NAMALWA (cell line): ENCODE measurements at places on chromosomes 11 and 22.

- peak; percentile 92 for DNase-seq
Measured at GRCh38 chr11:119196833-119197483, 9.2 kb upstream of the CBL start.

GRCh38 chr11:20249378-20249777, 89.1 kb upstream of the DBX1 start:
- no peak for DNase-seq

- DNase-seq, result no peak
Measured at GRCh38 chr11:79906164-79906563, 465.3 kb upstream of the TENM4 start.

DNA sequence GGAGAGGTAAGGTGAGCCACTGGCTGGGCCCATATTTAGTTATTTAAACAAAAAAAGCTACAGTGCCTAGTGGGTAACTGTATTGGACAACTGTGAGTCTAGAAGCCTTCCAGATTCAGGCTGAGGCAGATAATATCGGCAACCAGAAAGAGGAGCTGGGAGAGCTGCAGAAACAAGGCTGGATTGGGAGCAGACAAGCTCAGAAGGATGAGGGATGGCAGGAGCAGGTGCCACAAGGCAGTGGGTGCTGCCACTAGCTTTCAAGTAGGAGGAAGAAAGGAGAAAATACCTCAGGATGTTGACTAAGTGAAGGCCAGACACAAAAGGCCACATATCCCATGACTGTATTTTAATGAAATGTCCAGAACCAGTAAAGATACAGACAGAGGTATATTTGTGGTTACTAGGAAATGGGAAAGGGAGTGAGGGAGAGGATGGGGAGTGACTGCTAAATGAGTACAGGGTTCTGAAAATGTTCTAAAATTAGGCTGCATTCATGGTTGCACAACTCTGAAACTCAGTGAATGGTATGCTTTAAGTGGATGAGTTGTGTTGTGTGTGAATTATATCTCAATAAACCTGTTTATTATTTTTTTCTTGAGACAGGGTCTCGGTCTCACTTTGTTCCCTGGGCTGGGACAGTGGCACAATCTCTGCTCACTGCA, 11.8 kb upstream of the RAPSN start:
- DNase-seq, result no peak

DNA sequence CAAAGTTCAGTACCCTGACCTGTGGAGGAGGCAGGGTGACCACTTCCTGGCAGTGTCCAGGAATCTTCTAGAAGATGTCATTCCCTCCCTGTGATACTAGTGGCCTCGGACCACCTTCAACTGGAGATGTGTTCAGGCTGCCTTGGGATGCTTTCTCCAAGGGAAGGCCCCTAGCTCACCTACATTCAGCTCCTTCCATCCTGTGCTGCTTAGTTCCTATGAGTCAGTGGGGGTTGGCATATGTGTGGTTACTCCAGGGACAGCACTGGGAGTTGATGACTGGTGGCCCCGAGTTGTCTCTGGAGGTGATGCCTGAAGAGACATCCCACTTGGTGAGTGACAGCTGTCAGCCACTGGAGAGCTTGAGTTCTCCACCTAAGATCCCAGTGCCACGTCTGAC, 81.8 kb upstream of the OR9Q1 start:
- DNase-seq, result no peak

- DNase-seq, result no peak
Measured at GRCh38 chr11:8060146-8060719, 20.8 kb upstream of the TUB start.

- no peak for DNase-seq
Measured at GRCh38 chr22:38196791-38197419, 4.9 kb upstream of the MAFF start.

DNA sequence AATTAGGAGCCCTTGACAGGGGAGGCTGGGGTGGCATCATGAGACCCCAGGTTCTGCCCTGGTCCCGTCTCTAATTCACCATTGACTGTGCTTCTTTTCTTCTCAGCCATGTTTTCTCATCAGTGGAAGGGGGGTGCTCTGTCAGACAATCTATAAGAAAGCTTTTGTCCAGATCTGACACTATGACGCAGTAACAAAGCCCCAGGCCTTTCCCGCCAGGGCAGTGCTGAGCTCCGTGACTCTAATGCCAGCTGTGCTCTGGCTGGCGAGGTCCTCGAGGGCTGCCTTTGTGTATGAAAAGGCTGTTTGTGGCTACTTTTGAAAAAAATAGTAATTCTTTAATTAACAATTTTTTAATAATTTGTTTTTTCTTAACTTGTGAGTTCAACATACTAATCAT, 3.2 kb downstream of the CD6 start:
- DNase-seq, result no peak

GRCh38 chr11:109914809-109915653, 178.2 kb upstream of the ZC3H12C start:
- DNase-seq, result no peak

- DNase-seq, result no peak
Measured at GRCh38 chr11:221998-222789, 13.9 kb downstream of the SIRT3 start.

DNA sequence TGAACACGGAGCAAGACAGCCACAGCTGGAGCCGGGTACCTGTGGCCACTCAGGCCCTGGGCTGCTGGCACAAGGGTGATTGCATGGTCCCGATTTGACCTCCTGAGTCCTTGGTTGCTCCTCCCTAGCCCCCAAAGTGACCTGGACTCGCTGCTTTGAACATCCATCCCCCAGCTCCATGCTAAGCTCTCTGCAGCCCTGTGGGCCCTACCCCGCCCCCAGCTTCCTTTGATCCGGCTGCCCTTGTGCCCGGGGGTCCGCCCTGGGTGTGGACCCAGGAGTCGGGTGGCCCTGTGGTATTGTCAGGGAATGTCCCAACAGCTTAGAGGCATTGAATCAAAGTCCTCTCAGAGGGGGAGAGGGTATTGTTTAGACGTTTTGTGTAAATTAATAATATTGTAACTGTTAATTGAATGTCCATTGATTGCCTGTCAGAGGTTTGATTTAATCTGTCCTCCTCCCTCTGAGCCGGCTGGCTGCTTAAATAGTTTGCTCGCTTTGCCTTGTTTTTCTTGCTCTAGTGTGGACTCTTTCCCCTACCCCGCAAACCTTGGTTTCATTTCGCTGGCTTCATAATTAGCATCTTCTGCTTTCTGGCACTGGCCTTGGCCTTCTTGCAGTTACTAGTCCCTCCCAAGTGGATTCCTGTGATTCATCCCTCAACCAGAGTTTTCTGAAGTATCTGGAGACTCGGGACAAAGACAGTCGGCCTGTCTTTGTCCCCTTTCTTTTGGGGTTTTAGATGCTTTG, 20.7 kb downstream of the GRIK4 start:
- no peak for DNase-seq

GRCh38 chr22:18110954-18111758, 547 bp downstream of the TUBA8 start:
- DNase-seq, result no peak

GRCh38 chr11:17014321-17014832, at the start of gene PLEKHA7:
Gene PLEKHA7 (minus strand): TSS chr11:17014414. CDS start chr11:17014401, 13 bp downstream.
- no peak for DNase-seq

GRCh38 chr11:93113824-93114223, 84.0 kb downstream of the SLC36A4 start:
- DNase-seq, result no peak

DNA sequence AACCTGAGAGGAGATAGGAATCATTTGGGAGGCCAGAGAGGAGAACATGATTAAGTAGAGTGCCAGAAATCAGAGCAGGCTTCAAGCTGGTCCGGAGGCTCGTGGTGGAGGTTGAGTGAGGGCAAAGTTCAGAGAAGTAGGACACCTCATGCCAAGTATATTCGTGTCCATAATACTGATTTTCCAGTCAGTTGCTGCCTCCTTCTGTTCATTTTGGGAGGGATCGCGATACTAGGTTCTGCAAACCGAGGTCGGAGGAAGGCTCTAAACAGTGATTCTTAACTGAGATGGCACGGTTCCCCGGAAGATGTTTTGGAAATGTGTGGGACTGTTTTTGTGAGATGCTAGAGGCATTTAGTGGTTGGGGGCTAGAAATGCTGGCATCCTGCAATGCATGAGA, 13.6 kb upstream of the CD3E start:
- peak; percentile 28 for DNase-seq

DNA sequence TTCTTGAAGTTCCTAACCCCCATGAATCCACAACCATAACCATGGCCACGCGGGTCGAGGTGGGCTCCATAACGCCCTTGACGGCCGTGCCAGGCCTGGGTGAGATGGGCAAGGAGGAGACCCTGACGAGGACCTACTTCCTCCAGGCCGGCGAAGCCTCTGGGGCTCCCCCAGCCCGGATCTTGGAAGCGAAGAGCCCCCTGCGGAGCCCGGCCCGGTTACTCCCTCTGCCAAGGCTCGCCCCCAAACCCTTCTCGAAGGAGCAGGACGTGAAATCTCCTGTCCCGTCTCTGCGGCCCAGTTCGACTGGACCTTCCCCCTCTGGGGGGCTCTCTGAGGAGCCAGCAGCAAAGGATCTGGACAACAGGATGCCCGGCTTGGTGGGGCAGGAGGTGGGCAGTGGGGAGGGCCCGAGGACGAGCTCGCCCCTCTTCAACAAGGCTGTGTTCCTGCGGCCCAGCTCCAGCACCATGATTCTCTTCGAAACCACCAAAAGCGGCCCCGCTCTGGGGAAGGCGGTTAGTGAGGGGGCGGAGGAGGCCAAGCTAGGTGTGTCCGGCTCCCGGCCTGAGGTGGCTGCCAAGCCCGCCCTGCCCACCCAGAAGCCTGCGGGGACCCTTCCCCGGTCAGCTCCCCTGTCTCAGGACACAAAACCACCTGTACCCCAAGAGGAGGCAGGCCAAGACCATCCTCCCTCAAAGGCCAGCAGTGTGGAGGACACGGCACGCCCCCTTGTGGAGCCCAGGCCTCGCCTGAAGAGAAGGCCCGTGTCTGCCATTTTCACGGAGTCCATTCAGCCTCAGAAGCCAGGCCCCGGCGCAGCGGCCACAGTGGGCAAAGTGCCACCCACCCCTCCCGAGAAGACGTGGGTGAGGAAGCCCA, 75.7 kb downstream of the KIAA1671 start:
- DNase-seq, result no peak

DNA sequence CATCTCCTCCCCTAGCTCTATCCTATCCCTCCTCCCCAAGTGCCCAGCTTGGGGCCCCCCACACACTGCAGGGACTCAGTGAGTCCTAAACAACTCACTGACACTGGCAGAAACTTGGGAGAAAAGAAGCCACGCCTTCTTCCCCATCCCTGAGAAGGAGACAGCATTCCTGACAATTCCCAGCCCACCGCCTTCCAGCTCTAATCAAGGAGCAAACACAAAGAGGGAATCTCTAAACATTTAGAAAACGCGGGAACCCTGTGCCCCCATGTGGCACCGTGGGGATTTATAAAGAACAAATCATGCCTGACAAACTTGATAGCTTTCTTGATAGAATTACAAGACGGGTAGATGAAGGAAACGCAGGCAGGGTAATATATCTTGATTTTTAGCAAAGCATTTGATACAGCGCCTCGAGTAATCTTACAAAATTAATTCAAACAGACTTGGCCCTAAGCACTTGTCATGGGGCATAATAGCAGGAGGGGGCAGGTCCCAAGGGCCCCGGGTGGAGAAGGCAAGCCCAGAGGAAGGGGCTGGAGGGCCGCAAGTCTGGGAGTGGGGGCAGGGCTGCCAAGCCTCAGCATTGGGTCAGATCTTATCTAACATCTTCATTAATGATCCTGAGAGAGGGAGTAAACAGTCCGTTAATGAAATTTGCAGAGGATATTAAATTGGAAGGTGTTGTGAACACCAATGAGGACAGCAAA, 4.5 kb downstream of the CHST1 start:
- DNase-seq, result no peak

DNA sequence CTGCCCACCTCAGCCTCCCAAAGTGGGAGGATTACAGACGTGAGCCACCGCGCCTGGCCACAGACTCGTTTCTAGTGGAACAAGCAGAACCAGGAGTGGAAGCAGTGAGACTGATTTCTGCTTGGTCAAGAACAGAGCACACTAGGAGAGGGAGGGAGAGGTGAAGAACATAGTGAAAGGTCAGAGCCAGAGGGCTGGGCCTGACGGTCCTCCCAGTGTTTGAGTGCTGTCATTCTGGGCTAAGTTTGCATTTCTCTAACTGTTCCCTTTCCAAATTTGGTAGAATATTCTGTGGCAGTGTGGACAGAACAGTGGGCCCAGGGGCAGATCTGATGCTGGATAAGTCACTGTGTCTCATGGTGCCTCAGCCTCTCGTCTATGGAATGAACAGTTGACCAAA, 55.2 kb downstream of the OSBP2 start:
- no peak for DNase-seq

- DNase-seq, result no peak
Measured at GRCh38 chr11:31936312-31936711, 125.2 kb upstream of the PAX6 start.

- no peak for DNase-seq
Measured at GRCh38 chr22:46934746-46935491, 172.5 kb downstream of the TBC1D22A start.

- no peak for DNase-seq
Measured at GRCh38 chr11:10584071-10584501, 15.6 kb upstream of the LYVE1 start.

DNA sequence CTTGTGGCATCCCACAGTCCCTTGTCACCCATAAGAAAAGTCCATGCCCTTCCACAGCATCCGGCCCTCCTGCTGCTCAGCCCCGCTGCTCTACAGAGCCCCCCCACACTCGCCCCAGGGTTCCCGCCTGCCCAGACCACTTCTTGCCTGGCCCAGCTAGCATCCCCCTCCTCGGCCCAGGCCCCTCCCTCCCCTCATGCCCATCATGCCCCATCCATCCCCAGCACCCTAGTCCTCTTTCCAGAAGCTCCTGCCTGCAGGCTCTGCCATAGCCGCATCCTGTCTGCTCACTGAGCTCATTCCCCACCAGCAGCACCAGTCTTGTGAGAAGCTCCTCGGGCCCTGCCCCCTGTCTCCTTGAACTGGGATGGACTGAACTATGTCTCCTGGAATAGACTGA, 54.4 kb downstream of the LINC01488 start:
- DNase-seq, result no peak

GRCh38 chr22:50396751-50397370, 53.7 kb downstream of the PPP6R2 start:
- no peak for DNase-seq

GRCh38 chr11:46498968-46499367, 94.9 kb downstream of the AMBRA1 start:
- no peak for DNase-seq

DNA sequence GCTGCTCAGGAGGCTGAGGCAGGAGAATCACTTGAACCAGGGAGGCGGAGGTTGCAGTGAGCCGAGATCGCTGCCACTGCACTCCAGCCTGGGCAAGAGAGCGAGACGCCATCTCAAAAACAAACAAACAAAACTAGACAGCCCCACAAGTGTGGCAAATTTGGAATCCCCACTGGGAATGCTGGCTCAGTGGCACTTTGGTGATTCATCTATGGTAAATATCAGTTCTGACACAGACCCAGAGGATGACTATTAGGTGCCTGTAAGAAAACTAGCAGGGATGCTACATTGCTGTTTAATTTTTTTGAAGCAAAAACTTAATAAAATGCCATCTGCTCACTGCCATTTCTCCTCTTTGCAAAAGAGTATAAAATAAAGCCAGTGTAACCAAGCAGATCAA, 107.9 kb downstream of the NAT10 start:
- no peak for DNase-seq

- DNase-seq, result no peak
Measured at GRCh38 chr11:103700622-103701021, 335.8 kb upstream of the DDI1 start.
